ENCODE measurements at places on chromosomes 11 and 22. TPM values are rescaled to one million over a fixed set of nuclear protein-coding genes. Genes with fewer than 3 reads are reported as not detected.
A peak's percentile ranks its signal among the peaks of the same experiment; 100 is the strongest.

GLYATL1B gene
- total RNA-seq = not detected

DNA sequence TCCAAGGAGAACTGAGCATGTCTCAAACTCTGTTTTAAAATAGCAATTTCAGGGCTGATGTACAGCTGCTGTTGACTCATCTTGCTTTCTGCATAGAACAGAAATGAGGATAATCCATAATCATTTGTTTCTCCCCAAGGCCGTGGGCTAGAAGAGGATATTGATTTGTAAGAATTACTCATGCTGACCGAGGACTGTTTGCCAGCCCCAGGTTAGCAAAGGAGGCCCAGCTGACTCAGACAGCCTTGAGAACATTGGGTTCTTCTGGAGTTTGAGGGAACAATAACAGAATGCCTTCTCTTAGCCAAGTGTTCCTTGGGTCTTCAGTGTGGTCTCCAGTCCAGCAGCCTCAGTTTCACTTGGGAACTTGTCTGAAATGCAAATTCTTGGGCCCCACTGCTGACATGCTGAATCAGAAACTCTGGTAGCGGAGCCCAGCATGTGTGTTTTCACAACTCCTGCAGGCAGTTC lies 92.0 kb downstream of the ZC3H12C start:
- DNase-seq = no peak

FOSL1 gene
- total RNA-seq = 0.32 TPM

DNA sequence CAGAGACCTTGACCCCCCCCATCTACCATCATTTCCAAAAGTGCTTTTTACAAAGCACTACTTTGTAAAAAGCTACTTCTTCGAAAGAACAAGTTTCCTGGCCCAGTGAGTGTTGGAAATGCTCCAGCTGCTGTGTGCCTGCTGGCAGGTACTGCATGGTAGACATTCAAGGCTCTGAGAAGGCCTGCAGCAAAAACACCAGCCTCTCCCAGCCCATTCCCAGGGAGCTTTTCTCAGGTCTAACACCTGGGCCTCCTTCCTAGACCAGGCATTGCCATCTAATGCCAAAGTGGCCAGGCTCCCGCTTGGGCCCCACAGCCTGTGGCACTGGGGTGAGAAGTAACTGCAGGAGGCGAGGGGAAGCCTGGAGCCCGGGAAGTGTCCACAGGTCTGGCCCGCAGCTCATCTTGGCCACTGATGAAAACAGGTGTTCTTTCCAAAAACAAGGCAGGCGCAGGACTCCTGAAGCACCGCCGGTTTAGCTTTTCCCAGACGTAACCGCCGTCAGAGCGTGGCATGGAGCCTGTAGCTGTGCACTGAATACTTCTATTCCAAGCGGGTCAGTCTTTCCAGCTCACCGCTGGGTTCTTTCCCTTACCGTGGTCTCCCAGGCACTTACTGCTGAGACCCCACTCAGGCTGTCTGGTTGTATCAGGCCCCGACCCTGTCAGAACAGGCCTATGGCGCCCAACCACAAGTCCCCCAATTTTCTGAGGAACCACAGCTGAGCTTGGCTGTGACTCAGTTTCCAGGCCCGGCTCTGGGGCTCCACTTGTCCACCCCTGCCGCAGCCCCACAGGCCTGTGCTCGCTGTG lies 1.2 kb upstream of the TCIRG1 start:
- DNase-seq = no peak

- no peak for DNase-seq
These were observed 75.2 kb downstream of the ISX start for GRCh38 chr22:35140879-35141745.

DNA sequence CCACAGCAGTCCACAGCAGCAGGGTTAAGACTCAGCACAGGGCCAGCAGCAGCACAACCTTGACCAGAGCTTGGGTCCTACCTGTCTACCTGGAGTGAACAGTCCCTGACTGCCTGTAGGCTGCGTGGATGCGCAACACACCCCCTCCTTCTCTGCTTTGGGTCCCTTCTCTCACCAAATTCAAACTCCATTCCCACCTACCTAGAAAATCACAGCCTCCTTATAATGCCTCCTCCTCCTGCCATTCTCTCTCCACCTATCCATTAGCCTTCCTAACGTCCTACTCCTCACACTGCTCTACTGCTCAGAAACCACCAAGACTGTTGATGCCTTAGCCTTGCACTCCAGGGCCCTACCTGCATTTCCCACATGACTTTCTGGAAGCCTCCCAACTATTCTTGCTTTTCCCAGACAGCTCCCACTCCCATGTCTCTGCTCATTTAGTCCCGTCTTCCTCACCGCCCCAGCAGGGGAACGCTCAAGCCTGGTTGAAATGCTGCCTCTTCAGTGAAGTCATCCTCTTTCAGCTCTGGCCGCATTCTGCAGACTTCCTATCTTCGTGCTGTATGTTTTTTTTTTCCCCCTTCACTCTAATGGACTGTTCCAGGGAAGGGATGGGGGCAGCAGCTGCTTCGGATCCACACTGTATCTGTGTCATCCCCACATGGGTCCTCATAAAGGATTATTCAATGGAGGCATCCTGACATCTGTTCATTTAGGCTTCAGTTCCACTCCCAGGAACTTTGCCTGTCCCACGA lies 3.3 kb downstream of the IL18BP start:
- DNase-seq = no peak

GRCh38 chr11:68226421-68226820 lies 13.3 kb upstream of the KMT5B start:
- no peak for DNase-seq

GRCh38 chr11:2382936-2383851 lies 6.1 kb downstream of the CD81 start:
- peak; percentile 85 for DNase-seq

DNA sequence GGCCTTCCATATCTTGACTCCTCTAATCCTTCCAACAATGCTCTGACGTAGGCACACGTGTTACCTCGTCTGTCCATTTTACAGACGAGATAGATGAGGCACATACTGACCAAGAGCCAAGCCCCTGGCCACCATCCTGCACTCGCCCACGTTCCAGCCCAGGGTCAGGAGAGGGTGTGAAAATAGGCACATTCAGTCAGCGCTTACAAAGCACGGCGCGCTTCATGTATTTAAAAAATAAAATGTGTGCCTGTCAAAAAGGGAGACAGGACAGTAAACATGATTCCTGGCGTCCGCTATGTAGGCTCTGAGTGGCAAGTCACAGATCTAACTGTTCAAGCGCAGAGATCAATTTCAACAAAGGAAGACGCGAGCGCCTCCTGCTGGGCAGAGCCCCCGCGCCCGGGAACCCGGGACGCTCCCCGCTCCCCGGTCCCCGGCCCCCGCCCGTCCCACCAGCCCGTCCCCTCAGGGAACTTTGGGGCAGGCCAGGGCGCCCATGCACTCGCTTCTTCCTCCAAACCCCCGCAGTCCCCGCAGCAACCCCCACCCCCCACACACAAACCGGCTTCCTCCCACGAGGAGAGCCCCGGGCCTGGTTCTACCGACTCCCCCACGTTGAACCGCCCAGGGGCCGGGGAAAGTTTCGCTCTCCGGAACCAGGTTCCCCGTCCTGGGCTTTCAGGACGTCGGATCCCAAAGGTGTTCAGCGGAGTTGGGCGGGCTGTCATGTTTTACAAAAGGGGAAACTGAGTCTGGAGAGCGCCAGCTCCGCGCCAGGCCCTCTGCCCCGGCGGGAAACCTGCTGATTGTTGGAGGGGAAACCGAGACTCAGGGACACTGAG lies 10.4 kb upstream of the C1QTNF6 start:
- peak; percentile 93 for DNase-seq

DNA sequence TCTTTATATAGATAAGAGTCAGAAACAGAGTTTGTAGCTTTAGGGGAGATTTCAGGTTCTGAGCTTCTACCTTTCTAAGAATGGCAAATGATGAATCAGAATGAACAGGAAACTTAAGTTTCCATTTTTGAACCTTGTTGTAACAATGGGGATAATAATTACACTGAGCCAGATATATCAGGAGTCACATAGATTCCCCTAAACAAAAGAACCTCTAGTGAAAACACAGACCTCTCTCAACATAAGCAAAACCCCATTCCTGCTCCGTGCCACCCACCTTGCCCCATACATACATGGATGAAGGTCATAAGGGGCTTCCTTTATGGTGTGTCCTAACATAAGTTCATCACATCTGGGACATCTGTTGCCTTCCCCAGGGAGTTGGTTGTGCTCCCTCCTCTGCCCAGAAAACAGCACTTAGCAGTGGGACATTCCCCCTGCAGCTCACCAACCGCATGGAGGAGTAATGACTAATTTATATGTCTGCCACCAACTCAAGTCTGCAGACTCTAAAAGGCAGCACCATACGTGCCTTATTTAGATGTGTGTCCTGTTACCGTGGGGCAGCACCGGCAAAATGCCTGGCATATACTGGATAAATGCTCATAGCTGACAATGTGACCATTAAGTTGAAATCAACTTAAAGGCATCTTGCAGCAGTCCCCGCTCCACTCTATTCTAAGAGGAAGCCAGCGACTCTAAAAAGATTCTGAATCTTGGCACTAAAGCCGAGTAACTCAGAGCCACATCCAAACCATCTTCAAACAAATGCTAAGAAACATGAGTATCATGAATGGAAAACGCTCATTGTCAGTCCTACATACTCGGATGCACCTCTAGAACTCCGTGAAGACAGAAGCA lies 8.0 kb downstream of the JAML start:
- DNase-seq = no peak

DNA sequence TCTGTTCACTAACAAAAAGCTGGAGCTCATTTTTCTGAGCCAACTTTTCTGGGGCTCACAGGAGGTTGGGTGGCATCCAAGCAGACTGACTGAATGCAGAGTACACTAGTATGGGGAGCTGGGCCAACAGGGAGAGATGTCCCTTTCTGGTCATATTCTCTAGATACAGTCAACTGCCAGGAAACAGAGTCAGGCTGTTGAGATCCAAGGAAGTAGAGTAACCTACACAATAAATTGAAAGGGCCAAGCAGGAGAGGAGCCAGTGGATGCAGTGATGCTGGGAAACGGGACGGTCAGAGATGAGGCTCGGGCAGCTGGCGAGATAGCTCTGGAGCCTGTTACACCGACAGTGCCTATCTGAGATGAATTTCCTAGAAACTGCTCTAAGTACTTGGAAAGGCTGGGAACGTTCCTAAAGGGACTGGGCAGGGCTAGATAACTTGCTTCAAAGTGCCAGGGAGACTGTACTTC lies 71.1 kb downstream of the LARGE2 start:
- peak; percentile 69 for DNase-seq

DNA sequence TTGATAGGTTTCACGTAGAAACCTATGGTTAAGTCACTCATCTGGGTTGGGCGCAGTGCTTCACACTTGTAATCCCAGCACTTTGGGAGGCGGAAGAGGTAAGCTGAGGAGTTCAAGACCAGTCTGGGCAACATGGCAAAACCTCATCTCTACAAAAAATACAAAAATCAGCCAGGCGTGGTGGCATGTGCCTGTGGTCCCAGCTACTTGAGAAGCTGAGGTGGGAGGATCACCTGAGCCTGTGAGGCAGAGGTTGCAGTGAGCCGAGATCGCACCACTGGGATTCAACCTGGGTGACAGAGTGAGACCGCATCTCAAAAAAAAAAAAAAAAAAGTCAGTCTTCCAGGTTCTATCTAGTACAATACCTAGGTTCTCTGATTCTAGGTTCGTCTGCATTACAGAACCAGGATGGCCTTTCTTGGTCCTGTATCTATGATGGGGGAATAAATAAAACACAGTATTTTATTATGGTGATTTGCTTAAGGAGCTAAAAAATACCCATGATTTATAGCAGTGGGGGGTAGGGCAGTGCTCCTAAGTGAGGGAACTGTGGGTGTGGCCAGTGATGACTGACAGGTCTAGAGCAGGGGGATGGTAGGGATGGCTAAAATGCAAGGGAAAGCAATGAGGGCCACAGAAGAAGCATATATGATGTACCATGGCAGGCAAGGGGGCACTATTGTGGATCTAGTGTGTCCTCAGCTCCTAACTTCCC lies 65.5 kb upstream of the NUP160 start:
- no peak for DNase-seq

DNA sequence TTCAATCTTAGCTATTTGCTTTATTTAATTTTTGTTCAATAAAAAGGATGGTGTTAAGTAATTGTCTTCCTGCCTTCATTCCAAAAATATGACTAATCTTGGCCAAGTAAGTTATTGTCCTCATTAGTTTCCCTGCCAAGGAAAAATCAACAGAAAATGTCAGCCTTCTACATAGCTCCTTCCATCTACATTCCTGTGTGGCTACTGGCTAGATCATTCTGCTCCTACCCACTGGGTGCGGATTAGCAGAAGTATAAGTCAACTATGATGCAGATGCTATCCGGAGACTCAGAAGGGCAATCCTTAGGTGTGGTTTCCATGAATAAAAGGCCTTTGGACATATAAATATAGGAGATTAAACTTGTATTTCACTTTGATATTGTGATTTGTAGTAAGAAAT lies 154.4 kb downstream of the SBF2 start:
- no peak for DNase-seq

DNA sequence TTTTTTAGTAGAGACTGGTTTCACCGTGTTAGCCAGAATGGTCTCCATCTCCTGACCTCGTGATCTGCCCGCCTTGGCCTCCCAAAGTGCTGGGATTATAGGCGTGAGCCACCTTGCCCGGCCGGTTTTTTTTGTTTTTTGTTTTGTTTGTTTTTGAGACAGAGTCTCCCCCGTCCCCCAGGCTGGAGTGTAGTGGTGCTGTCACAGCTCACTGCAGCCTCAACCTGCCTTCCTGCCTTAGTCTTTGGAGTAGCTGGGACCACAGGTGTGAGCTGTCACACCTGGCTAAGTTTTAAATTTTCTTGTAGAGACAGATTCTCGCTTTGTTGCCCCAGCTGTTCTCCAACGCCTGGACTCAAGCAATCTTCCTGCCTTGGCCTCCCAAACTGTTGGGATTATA lies 3.2 kb downstream of the PPIL2 start:
- DNase-seq = no peak

DNA sequence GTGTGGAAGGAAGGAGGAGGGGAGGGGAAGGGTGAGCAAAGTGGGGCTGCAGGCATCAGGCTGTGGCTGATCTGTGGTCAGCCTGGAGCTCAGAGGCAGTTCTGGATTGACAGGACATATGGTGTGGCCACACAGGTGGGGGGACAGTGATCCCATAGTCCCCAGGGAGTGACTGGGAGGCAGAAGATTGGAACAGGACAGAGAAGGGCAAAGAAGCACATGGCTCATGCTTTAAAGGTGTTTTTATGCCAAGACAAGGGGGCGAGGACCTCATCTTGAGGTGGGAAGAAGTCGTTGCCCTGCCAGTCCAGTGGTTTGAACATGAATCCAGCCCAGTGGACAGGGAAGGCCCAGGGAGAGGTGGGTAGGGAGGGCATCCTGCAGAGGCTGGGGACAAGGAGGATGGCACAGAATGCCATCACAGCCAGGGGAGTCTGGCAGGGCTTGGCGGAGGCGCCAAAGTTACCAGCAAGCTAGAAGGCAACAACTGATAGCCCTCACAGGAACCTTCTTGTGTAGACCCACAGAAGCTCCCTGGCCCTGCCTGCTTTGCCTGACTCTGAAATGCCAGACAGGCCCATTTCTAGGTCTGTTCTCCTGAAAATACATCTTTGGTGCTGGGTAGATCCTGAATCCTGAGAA lies 3.1 kb downstream of the BET1L start:
- DNase-seq = no peak

DNA sequence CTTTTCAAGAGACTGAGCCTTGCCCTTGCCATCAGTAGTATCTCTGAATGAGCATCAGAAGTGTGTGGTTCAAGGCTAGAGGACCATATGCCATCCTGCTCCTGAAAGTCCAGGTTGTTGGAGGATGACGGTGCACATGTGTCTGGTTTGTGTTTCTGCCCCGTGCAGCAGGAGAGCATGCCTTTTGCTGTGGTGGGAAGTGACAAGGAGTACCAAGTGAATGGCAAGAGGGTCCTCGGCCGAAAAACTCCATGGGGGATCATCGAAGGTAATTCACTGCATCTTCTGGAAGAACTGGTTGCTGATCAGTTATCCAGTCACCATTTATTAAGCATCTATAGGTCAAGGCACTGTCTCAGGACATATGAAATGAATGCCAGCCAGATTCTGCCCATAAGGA lies 6.1 kb upstream of the WBP2NL start:
- no peak for DNase-seq

APOL5 gene
- not detected for total RNA-seq
